Daoy (cell line): ENCODE measurements at places on chromosomes 7 and 10. TPM values are rescaled to one million over a fixed set of nuclear protein-coding genes. Genes with fewer than 3 reads are reported as not detected.

NME8 gene
- not detected in 2 replicates for total RNA-seq

CHRM2 gene
- total RNA-seq = 0.06 and 0.51 TPM in 2 replicates

PON1 gene
- total RNA-seq = not detected in 2 replicates

DNA sequence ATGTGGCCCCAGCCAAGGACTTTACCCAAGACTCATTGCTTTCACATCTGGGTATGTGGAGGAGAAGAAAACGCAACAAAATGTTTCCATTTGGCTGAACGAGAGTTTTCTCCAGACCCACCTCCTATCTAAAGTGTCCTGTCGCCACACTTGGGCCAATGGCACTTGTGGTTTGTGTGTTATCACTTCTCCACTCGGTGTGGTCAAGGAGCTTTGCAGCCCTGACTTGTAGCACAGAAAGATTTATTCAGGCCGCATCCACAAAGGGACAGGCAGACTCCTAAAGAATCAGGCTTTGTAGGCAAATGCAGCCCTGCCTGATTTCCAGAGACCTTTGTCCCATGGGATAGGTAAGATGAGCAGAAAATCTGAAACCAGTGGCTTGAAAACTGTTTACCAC, 12.8 kb upstream of the LRRC4 start:
- DNase-seq = no peak

DNA sequence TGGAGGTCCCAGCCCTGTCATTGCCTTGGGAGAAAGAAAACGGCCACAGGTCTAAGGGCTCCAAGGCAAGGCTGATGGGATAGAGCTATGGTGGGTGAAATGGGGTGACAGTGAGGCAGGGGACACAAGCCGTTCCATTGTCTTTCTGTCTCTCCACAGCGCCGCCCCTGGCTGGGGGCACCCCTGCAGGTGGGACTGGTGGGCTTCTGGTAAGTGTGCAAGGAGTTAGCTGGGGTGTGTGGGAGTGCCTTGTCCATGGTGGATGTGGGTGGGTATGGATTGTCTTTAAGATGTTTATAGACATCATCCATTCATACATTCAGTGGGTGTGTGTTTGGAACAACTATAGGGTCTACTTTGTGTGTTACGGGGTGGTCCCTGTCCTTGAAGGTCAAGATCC, 7.5 kb downstream of the SFXN3 start:
- no peak for DNase-seq

GRCh38 chr10:50679149-50679548, 55.4 kb upstream of the SGMS1 start:
- DNase-seq = no peak

DNA sequence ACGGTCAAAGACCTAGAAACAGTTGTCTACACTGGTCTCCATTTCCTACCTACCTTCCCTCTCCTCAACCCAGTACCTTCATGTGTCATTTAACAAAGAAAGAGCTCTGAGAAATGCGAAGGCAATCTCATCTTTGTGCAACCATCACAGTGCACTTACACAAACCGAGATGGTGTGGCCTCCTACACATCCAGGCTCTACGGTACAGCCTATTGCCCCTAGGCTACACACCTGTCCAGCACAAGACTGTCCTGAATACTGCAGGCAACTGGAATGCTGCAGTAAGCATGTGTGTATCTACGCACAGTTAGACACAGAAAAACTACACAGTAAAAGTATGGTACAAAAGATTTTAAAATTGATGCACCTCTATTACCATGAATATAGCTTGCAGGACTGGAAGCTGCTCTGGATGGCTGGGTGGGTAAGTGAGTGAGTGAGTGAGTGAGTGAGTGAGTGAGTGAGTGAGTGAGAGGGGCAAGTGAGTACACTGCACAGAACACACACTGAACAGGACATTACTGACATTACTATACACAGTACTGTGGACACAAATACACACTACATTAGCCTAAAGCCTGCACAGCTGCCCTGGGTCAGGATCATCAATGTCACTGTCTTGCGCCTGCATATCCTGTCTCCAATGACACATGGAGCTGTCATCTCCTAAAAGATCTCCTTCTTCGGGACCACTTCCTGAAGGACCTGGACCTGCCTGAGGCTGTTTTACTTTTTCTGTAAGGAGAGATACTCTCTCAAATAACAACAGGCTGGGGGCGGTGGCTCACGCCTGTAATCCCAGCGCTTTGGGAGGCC, 18.5 kb downstream of the ITGB1 start:
- peak; percentile 9 for DNase-seq

DNA sequence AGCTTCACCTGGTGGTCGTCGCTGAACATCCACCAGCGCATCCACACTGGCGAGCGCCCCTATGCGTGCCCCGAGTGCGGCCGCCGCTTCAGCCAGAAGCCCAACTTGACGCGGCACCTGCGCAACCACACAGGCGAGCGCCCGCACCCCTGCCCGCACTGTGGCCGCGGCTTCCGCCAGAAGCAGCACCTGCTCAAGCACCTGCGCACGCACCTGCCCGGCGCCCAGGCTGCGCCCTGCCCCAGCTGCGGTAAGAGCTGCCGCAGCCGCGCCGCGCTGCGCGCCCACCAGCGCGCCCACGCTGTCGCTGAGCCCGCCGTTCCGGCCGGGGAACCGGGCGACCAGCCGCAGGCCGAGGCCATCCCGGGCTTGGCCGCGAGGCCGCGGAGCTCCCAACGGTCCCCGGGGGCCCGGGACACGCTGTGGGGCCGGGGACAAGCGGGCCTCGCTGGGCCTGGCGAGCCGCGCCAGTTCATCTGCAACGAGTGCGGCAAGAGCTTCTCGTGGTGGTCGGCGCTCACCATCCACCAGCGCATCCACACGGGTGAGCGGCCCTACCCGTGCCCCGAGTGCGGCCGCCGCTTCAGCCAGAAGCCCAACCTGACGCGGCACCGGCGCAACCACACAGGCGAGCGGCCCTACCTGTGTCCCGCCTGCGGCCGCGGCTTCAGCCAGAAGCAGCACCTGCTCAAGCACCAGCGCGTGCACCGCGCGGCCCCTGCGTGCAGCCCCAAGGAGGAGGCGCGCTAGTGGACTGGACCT, 18.4 kb downstream of the ZNF775 start:
- DNase-seq = no peak

- peak; percentile 14 for DNase-seq
Observed at GRCh38 chr10:121696854-121697253, 98.6 kb upstream of the FGFR2 start.

GRCh38 chr7:132646052-132646451, 69.8 kb upstream of the PLXNA4 start:
- DNase-seq = peak; percentile 39

DNA sequence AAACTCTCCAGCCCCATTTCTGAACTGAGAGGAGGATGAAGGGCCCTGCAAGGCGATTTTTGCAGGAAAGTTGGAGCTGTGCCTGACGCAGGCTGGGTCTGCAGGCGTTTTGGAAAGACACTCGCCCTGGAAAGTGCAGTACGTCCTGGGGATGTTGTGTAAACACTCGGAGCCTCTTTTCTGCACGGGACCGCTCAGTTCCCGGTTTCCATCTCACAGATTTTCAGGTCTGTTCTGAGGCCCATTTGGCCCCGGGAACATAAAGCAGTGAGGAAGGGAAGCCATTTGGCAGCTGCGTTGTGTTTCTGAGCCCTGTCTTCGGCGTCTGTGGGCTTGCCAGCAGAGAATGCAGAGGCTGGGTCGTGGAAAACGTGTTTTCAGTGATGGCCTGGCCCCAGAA, 655.0 kb upstream of the MGMT start:
- DNase-seq = no peak

DNA sequence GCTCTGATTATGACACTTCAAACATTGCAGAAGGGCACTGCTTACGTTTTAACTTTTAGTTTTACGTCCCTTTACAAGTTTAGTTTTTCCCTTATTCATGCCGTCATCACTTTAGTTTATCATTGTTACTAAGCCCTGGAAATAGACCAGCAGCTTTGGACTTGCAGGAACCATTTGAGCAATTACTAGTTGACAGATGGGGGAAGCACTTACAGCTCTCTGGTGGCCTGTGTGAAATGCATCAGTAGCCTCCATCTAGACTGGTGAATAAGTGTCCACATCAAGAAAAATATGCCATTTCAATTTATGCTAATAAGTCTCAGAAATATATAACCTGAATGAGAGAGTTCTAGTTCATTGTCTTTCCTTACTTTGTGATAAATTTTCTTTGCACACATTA, 194.9 kb upstream of the GRM3 start:
- no peak for DNase-seq
